ENCODE measurements at places on chromosomes 12 and 14.

GRCh38 chr12:59396919-59397318, 198.9 kb upstream of the SLC16A7 start:
- no peak for DNase-seq

DNA sequence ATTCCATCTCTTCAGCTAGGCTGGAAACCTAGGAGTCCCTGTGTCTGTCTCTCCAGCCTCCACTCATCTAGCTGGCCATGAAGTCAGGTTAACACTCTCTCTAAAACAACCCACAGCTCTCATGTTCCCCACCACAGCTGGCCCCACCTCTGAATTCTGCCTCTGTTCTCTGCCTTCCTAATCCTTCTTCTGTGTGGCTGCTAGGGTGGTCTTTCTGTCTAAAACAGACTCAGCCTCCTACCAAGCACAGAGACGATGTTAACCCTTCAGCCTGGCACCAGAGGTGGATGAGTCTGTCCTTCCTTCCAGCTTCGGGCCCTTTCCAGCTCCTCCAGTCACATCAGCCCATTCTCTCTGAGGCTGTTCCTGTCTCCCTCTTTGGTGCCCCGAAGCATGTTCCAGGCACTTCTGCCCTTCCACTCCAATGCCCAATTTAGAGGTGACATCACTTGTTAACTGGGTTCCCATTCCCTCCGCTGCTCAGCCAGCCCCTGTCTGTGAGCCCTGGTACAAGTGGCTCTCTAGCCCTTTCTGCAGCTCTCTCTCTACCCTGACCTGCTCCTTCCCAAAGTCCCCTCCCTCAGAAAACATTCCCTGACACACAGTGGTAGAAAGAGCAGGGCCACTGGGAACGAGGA, 9.1 kb downstream of the FIGNL2 start:
- no peak for DNase-seq

GRCh38 chr14:75163677-75164076, 12.7 kb downstream of the TMED10 start:
- DNase-seq: no peak

DNA sequence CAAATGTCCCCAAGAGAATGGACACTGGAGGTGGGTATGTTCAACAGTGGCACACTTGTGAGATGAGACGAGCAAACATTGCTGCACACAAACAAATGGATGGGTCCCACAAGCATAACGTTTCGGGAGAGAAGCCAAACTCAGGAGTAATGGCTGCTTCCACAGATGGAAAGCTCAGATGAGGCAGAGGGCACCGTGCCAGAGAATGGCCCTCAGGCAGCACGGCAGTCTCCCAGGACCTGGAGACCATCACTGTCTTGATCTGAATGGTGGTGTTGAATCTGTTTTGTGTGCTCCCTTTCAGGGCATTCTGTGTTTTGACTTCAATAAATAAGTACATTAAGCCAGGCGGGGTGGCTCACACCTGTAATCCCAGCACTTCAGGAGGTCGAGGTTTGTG, 8.5 kb upstream of the CDCA4 start:
- DNase-seq: no peak

DNA sequence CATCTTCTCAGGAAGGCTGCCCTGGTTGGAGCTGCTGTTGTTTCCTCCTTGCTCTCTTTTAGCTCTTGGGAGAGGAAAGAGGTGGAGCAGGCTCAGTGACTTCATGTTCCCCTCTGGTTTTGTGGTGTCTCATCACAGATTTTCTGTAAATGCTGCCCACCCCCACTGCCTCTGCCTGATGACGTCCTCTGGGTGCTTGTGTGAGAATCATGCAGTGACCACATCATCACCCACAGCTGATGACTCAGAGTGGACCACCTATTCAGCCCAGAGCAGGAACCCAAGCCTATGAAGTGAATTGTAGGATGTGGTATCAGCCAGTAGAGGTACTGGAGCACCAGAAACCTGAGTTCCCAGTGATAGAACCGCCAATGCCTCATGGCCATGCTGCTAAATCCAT, at the start of gene GZMB:
GZMB (minus strand) TSS at position 33 of the 400 bp plus-strand sequence; CDS start at position 3, 30 bp downstream.
- no peak for DNase-seq

- DNase-seq: no peak
Measured at GRCh38 chr12:38159591-38160317, 156.8 kb upstream of the ALG10B start.

- DNase-seq: no peak
Measured at GRCh38 chr12:91191513-91192111, 9.0 kb upstream of the DCN start.

DNA sequence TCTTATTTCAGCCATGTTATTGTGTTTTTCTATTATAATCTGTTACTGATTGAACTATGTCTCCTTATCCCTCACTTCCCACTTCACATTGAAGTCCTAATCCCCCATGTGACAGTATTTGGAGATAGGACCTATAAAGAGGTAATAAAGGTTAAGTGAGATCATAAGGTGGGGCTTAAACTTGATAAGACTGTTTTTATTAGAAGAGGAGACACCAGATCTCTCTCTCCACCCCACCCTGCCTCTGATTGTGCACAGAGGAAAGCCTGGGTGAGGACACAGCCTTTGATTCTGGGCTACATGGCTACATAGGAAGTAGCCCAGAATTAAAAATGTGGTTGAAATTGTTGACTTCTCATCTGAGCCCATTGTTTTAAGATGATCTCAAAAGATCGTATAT, 414.7 kb downstream of the SLC16A7 start:
- DNase-seq: no peak

GRCh38 chr12:71492604-71493003, 53.0 kb downstream of the LGR5 start:
- no peak for DNase-seq

- no peak for DNase-seq
Measured at GRCh38 chr12:77130193-77130592, 64.8 kb upstream of the E2F7 start.

- no peak for DNase-seq
Measured at GRCh38 chr12:74957634-74958033, 252.0 kb downstream of the KCNC2 start.

DNA sequence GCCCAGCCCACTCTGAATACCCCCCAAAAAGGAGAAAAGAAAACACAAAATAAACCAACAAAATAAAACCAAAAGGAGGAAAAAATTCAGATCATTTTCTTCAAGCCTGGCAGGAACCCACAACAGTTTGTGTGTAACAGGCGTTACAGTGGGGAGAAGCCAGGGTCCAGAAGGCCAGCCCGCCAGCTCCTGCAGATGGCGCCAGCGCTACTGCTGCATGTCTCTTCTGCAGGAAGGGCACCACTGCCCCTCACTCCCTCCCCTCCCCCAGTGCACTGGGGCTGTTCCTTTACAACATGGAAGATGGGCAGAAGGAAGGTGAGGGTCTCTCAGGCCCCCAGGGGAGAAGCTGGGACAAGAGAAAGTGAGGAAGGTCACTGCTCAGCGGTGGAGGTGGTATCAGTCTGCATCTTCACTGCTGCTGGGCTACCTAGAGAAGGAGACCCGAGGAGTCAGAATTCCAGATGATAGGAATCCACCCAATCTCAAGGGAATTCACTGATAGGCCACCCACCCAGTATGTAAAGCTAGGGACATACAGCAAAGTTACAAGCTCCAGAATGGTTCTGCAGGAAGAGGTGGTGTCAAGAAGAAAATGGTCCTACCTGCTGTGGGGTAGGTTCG, 2.3 kb upstream of the NOP2 start:
- no peak for DNase-seq

GRCh38 chr14:64114166-64114565, 180.0 kb downstream of the ESR2 start:
- no peak for DNase-seq

DNA sequence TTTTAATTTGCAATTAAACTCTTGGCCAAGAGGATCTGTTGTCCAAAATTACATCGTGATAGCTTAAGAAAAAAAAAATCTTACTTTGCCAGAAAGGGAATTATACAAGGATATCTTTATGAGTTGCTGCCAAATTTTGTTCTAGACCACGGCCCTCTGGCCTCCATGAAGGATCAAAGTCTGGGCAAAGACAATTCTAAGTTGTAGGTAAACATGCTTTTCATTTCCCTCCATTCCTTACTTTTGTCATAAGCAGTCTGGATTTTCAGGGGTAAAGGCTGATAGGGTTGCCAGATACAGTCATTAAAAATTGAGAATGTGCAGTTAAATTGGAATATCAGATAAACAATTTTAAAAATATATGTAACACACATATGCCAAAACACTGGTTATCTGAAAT, 135.1 kb downstream of the MON2 start:
- no peak for DNase-seq

DNA sequence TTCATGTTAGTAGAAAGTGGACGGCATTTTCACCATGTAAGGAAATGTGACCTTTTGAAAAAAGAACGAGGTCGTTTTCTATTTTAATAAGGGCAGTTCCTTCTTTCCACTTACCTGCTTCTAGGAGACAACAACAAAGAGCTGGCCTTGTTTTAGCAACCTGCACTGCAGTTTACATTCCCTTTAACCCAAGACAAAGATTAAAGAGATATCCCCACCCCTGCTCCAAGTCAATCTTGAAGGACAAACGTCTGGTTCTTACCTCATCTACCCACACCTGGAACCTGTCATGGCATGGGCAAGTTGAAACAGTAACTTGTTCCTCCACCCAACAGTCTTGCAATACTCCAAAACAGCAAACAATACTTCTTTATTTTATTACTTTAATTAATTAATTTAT, 32.7 kb downstream of the ZCCHC8 start:
- DNase-seq: no peak

DNA sequence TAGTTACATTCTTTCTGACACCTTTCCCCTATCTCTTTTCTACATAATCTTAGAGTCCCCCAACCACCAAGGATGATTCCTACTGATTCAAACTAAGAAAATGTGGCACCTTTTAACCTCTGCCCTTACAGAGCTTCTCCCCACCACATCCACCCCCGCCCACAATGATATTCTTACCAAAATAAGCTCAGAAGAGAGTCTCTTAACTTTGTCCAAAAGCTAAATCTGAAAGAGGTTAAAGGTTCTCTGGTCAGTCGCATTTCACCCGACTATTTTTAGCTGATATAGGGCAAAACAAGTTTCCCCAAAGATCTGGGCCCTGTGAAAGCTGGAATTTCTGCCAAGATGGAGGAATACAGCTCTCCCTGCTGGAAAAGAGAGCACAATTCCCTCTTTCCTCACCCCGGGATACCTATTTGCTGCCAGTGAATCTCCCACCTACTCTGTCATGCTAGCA, 128.6 kb downstream of the ZFP36L1 start:
- no peak for DNase-seq

DNA sequence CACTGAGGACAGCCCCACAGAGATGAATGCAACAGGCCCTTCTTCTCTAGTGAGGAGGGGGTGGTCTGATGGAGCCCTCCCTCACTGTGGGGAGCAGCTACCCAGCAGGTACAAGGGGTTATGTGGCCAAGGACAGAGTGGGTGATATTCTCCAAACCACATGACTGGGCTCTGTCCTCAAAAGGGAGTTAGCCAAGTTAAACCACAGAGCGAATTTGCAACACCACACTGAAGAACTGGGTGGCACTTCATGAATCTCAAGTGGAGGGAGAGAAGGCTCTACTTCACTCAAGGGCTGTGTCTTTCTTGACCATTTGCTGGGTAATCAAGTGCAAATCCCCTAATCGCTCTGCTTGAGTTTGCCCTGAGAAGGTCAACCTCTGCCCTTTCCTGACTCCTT, 12.5 kb downstream of the GPR68 start:
- no peak for DNase-seq

DNA sequence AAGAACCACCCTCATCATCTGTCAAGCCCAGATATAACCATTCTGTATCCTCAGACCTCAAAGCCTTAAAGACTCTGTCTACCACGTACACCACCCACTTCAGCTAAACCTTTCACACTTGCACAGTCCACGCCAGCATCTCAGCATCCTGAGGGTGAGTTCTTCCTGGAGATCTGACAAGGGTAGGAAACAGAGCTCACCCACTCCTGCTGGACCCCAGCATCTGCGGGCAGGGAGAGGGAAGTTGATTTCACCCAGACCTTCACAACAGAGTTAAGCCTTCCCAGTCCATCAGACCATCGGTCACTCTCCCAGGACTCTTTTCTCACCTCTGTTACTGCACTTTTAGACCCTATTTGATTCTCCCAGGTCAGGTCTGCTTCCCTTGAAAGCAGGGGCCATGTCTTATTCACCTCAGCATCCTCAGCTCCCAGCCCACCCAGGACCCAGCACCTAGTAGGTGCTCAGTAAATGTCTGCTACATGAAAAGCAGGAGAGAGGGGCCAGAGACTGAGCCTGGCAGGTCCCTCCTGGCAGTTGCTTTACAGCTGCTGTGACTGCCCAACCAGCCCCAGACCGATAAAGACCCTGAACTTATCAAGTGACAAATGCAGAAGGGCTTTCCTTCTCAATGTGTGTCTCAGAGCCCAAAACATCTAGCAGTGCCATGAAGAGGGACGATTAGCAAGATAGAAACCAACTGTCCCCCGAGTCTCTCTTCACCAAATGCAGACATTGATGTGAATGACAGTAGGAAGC, 34.1 kb downstream of the ANO2 start:
- DNase-seq: no peak

GRCh38 chr14:74948228-74949175, 6.9 kb downstream of the PGF start:
- no peak for DNase-seq

DNA sequence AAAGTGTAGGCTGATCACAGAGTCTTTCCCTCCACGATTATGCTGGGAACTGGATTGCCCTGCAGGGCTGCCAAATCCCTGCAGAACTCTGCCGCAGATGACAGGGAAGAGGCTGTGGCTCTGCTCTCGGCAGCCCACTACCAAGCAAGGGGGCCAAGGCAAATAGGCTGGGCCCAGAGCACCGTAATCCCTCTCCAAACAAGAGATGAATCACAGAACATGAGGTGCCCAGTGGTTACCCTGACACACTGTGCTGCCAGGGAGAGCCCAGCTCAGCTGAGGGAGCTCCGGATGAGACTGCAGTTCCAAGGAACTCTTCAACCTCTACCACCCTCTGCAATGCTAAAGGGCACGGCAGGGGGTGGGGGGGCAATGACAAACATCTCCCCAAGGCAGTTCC, 33.9 kb downstream of the STON2 start:
- DNase-seq: no peak

DNA sequence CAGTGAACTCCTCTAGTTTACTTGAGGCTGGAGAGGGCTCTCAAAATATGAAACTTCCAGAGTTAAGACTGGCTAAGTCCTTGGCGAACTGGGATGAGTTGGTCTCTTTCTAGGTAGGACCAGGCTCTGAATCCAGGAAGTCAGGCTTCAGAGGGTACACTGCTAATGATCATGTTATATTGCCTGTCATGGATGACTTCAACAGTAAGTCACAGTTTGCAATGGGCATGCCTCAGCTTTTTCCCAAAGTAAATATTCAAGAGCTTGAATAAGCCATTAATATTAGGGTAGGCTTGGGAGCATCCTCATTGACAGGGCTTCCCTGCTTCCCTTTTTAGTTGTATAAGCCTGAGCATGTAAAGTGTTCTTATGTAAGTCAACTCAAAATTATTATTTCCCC, 61.7 kb upstream of the PTHLH start:
- DNase-seq: no peak

- no peak for DNase-seq
Measured at GRCh38 chr14:99937475-99938244, 127.6 kb upstream of the EVL start.

DNA sequence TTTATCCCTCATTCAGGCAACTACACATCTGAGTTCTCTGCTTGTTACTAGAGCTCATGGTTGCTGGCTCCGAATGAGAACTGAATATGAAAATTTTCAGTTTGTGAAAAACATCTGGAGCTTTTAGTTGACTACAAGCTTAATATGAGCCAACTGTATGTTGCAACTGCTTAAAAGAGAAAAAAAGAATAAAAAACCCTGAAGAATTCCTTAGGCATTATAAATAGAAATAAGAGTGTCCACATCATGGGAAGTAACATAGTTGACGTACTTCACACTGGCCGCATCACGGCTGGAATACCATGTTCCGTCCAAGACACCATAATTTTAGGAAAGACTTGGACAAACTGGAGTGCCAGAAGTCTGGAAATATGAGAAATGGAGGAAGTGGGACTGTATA, 57.9 kb downstream of the PDE3A start:
- DNase-seq: peak; percentile 49

All from fibroblast of skin of left quadriceps (primary cell).